ENCODE measurements at places on chromosomes 13 and 19. TPM values are rescaled to one million over a fixed set of nuclear protein-coding genes. Genes with fewer than 3 reads are reported as not detected.
A peak's percentile ranks its signal among the peaks of the same experiment; 100 is the strongest.

DNA sequence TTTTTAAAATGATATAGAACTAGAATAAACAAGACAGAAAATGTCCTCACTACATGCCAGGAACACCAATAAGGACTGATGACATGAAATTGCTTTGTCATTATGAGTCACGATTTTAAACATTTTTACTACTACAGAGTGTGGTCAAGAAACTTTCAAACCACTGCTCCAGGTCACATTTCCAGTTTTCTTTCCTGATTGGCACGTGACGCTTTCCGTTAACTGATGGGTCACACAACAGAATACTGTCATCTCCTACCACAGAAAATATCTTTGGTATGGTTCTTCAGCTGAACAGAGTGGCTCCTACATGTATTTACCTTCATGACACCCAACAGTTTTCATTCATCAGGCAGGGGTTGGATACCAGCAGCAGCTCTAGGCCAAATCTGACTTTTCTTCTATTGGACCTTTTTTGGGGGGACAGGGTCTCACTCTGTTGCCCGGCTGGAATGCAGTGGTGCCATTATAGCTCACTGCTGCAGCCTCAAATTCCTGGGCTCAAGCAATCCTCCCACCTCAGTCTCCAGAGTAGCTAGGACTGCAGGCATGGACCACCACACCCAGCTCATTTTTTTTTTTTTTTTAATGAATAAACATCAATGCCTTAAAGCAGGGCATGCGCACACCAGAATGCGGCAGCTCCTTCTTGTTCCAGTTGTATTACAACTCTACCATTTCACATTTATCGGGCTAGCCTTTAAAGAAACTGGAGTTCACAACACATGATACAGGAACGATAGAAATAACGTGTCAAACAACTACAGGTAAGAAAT lies 147.4 kb downstream of the RNF17 start:
- ATAC-seq, result peak; percentile 26

Gene MAB21L1
- total RNA-seq, result 0.28 TPM

Gene OR7A5
- total RNA-seq, result not detected

- ATAC-seq, result no peak
These were observed 7.6 kb downstream of the PHLDB3 start for GRCh38 chr19:43496960-43497359.

GRCh38 chr13:61086087-61086486 lies 329.6 kb downstream of the PCDH20 start:
- ATAC-seq, result no peak

DNA sequence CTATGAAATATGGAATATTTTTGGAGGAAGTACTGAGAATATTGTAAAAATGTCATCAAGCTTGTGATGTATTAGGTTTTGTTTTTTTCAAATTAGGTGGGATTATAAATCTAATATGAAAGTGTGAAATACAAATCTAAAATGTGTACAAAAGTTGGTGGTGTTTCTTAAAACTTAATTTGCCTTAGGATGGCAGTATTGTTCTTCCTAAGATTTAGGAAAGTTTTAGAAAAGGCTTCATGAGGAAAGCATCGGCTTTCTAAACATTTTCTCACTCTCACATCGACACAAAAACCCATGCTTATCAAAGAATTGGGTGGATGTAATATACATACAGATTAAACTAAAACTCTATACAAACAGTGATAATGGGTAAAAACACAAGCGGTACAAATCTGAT lies 972.0 kb upstream of the PCDH20 start:
- no peak for ATAC-seq

DNA sequence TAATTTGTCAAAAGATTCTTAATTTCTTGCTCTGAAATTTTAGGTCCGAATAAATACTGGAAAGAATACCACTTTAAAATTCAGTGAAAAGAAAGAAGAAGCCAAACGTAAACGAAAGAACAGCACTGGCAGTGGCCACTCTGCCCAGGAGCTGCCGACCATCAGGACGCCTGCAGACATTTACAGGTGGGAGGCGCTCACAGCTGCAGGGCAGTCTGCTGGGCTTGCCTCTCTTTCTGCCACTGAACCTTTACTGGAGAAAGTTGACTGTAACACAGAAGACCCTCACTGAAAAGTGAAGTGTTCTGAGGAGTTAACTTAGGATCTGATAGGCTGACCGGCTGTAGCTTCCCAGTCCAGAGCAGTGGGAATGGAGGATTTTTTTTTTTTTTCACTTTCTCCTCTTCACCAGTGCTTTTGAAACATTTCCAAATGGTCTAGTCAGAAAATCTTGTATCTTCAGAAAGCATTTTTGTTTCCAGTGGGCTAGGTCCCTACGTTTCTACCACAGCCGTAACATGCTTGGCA lies 69.1 kb downstream of the URI1 start:
- no peak for ATAC-seq

- peak; percentile 67 for ATAC-seq
These were observed 25.6 kb downstream of the URI1 start for GRCh38 chr19:29967623-29968022.

DNA sequence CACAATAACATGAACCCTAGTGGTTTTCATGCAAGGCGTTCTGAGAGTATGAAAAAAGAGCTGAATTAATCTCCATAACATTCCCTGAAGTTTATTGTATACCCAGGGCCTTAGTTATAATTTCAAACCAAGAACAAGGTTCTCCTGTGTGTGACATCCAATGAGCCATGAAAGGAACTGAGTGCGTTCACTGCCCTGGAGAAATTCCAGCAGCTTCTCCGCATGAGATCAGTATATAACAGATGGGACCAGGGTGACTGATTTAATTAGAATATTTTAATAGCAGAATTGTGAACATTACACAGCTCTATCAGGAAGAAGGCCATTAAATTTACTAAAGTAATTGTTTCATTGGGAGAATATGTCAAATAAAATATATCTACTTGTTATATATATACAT lies 1190.5 kb upstream of the SLC10A2 start:
- no peak for ATAC-seq

DNA sequence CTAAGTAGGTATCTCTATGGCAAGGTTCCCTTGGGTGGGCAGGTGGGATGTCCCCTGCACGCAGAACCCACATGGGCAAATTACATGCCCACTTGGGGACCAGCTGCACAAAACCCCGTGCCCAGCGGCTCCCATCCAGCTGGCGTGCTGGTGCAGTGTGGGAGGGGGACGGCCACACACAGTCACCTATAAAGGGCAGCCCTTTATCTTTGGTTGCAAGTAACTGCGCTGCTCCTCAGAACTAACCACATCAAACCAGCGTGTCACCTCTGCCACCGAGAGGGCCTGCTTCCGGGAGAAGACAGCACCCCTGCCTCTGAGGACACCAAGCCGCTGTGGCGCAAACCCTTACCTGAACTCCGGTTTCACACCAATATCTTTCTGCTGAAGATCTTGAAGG lies 32.2 kb downstream of the ANKRD27 start:
- ATAC-seq, result no peak

DNA sequence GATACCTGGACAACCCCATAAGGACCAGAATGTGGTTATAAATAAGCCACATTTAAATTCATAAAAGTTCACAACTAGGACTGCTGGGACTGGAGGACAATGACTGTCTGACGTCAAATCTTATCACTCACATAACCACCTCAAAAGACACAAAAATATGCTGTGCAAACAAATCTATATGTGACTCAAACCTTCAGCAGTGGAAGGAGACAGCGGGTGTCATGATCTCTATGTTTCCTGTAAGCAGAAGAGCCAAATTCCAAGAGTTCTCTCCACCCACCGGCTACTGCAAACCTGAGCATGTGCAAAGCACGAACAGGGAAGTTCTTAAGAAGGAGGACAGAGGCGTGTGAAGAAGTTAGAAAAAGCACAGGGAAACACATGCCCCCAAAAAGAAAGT lies 113.2 kb downstream of the MYCBP2 start:
- no peak for ATAC-seq

Gene ADGRE3
- total RNA-seq, result 0.12 TPM

GRCh38 chr13:59547950-59548349 lies 615.8 kb downstream of the DIAPH3 start:
- no peak for ATAC-seq

Gene CLPTM1
- 69.9 TPM for total RNA-seq

GRCh38 chr13:39263033-39263432 lies 224.8 kb downstream of the NHLRC3 start:
- peak; percentile 67 for ATAC-seq

GRCh38 chr19:33956941-33957340 lies 160.3 kb downstream of the KCTD15 start:
- no peak for ATAC-seq

Data from esophagus mucosa (tissue), 1 donor.